Naive B cell (primary cell): ENCODE measurements at places on chromosomes 1 and 21. TPM values are rescaled to one million over a fixed set of nuclear protein-coding genes. Genes with fewer than 3 reads are reported as not detected.

GRCh38 chr1:206885341-206886060, 11.7 kb upstream of the IL24 start:
- no peak for DNase-seq
- no peaks in the 10 kb centered on the region for H3K36me3 ChIP-seq

OR2T29 gene
- polyA plus RNA-seq: 0.38 TPM

DNA sequence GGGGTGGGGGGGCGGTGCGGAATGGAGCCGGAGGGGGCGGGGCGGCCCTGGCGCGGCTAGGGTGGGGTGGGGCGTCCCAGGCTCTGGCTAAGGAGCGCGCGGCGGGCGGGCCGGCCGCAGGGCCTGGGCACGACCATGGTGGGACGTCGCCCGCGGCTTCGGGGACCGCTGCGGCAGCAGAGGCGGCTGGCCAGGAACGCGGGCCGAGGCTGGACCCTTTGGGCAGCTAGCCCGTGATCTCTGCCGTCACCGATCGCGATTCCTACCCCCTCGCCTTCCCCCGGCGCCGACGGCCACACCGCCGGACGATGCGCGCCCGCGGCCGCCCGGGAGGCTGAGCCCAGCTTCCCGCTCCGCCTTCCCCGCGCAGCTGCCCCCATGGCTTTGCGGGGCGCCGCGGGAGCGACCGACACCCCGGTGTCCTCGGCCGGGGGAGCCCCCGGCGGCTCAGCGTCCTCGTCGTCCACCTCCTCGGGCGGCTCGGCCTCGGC, at the start of gene MAP3K21:
Gene MAP3K21, plus strand, starts transcription at position 74 of the 491 bp plus-strand sequence. Its CDS starts 305 bp downstream, at position 379.
- peak within 1 kb of the TSS; percentile 76 for H3K27ac ChIP-seq
- peaks cover 21% of the 10 kb centered on the region for H3K4me1 ChIP-seq
- peaks cover 18% of the 10 kb centered on the region for H3K27me3 ChIP-seq
- no peaks in the 10 kb centered on the region for H3K36me3 ChIP-seq
- no peak for DNase-seq

TCHH gene
- polyA plus RNA-seq: not detected

DNA sequence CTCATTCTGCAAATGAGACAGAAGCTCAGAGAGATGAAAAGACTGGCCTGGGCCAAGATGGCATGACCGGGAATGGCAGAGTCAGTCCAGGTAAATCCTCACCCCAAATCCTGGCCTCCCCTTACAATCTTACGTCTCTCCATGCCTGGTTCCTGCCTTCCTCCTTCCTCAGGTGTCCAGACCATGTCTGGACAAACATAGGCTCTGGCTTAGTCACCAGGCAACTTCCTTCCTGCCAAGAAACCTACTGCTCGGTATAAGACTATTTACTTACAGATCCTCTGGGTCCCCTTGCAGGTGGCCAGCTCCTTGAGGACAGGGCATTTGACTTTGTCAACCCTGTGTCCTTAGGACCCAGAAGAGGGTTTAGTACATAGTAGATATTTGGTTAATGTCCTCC, 69.4 kb upstream of the ROR1 start:
- H3K27ac ChIP-seq: no peak overlapping the region
- DNase-seq: no peak
- peaks cover 36% of the 10 kb centered on the region for H3K27me3 ChIP-seq
- H3K4me3 ChIP-seq: no peak overlapping the region
